ENCODE measurements at places on chromosomes 3 and 15.

GRCh38 chr3:161510510-161511260 lies 14.1 kb downstream of the OTOL1 start:
- DNase-seq = no peak

DNA sequence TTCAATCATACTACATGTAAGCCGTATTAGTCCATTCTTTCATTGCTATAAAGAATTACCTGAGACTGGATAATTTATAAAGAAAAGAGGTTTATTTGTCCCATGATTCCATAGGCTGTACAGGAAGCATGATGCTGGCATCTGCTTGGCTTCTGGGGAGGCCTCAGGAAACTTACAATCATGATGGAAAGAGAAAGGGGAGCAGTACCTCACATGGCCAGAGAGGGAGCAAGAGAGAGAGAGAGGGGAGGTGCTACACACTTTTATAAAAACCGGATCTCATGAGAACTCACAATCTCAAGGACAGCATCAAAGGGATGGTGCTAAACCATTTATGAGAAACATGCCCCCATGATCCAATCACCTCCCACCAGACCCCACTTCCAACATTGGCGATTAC lies 14.3 kb upstream of the CLASP2 start:
- DNase-seq = no peak

- no peak for DNase-seq
Measured at GRCh38 chr15:36953346-36953745, 147.0 kb downstream of the MEIS2 start.

- DNase-seq = no peak
Measured at GRCh38 chr3:162933656-162934055, 1437.0 kb downstream of the OTOL1 start.

DNA sequence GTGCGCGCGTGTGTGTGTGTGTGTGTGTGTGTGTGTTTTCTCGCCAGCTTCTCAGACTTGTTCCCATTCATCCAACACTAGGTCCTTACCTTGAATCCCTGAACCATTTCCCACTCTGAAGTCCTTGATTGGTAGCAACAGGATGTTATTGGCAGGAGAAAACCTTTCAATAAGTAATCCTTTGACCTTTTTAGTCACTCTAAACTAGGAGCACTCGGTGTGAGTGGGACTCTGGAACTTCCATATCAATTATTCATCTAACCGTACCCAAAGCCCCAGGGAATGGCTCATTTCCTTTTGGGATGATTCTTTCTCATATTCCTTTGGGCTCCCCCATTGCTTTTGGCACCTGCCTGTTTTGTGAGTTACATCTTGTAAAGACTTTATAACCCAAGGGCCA lies 140.2 kb upstream of the SPRED1 start:
- DNase-seq = no peak

DNA sequence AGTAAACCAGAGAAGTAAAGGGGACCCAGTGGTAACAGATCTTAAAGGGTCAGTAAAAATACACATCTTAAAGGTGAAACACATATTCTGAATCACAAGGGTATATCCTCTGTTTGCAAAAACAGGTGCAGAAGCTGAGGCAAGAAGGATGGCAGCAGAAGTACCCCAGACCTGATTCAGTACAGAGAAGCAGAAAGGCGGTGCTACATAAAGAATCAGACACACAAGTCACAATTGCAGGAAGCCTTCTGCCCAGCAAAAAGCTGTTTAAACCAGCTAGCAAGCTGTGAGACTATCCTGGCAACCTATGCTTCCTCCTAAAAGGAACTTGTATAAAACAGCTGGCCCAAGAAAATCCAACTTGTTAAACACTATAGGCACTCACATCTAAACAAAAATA lies 49.4 kb downstream of the ZNF280D start:
- no peak for DNase-seq

DNA sequence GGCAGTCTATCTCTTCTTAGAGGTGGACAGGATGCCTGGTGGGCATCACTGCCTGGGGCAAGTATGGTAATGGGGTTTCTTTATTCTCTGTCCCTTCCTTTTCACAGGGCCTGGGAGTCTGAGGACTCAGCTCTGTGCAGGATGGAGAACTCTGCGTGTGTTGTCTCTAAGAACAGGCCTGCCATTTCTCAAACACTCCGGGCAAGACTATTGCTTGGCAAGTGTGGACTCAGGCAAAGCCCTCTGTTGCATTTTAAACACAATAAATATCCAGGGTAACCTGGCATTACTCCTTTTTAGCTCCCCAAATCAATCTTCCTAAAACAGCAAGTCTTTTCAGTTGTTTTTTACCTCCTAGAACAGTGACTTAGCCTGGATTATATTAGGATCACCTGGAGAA lies 185.1 kb upstream of the ROPN1 start:
- DNase-seq = no peak

GRCh38 chr3:142104763-142105162 lies 44.6 kb downstream of the TFDP2 start:
- no peak for DNase-seq

DNA sequence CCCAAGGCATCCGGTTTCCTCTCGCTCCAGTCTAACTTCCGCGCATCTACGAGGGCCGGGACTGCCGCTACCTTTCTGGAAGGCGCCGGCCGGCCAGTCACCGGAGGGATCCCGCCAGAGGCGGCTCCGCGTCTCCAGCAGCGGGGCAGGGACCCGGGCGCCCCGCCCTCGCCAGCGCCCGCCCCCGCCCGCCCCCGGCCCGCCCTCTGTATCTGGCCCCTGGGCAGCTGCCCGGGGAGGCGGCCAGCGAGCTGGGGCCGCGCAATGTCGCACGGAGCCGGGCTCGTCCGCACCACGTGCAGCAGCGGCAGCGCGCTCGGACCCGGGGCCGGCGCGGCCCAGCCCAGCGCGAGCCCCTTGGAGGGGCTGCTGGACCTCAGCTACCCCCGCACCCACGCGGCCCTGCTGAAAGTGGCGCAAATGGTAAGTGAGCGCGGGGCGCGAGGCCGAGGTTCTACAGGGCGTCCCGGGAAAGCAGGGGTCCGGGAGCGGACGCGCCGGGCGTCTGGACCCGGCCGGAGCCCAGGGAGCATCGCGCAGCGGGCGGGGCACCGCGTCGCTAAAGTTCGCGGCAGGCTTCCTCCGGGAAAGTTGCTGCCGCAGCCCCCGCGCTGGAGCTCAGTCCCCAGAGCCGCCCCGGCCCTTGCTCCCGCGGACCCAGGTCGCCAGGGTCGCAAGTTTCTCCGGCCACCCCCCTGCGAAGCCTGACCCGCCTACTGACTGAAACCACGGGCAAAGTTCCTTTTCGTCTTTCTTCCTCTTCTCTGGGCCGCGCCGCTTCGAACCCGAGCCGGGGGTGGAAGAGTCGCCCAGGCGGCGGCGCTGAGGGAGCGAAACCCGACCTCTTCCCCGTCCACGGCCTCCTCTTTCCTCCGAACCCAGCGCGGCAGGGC lies at the start of gene CMTM7:
Gene CMTM7 (plus strand): TSS at position 211 of the 893 bp plus-strand sequence. CDS start 54 bp downstream, at position 265.
- no peak for DNase-seq

- no peak for DNase-seq
Measured at GRCh38 chr3:179410999-179411398, 40.3 kb downstream of the GNB4 start.

GRCh38 chr3:95002438-95003046 lies 939.7 kb downstream of the NSUN3 start:
- DNase-seq = no peak

- DNase-seq = no peak
Measured at GRCh38 chr15:76346669-76347481, 10.3 kb downstream of the ISL2 start.

GRCh38 chr3:167814441-167814951 lies 79.0 kb downstream of the SERPINI1 start:
- DNase-seq = peak; percentile 89

DNA sequence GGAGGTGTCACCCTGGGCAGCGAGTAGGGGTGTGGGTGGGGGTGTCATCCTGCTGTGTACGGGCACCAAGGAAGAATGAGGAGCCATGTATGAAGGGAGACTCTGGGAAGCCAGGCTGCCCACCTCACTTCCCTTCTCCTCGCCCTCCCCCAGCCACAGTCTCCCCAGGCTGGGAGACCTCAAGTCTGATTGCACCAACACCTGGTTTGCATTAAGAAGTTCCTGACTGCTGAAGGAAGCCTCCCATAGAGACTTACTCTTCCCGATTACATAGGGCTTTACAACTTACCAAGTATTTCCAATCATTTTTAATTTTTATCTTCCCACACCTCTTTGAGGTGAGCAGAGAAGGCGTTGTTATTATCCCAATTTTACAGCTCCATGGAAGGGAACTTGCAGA lies 29.5 kb upstream of the SMAD3 start:
- no peak for DNase-seq

DNA sequence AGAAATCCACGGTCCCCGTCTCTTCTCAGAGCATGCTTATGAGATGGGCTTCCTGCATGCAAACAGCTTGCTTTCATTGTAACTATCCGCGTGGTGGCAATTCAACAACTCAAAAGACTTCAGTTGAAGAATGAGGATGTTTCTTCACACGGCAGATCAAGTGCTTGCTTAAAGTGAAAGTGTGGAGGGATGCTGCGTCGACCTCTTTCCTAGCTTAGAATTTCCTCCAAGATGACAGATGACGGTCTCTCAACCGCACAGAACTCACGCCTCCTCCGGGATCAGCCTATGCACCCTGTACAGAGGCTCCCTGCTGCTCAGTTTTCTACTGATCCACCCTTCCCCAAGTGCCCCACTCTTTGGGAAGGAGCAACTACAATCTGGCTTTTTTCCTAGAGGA lies 47.8 kb downstream of the PCSK6 start:
- no peak for DNase-seq

DNA sequence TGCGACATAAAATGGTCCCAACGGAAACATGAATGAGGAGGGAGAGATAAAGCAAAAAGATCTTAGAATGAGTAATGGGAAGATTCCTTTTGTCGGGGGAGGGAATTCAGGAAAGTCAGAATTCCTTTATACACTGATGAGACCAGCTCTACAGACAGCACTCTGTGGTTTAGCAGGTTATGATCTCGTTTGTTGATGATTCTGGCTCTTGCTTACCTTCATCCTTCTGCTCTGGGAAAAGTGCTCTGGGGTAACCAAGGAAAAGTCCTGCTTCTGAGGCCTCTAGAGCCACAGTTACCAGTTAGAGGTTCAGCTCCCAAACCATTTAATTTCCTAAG lies 150.7 kb upstream of the NR2E3 start:
- no peak for DNase-seq

DNA sequence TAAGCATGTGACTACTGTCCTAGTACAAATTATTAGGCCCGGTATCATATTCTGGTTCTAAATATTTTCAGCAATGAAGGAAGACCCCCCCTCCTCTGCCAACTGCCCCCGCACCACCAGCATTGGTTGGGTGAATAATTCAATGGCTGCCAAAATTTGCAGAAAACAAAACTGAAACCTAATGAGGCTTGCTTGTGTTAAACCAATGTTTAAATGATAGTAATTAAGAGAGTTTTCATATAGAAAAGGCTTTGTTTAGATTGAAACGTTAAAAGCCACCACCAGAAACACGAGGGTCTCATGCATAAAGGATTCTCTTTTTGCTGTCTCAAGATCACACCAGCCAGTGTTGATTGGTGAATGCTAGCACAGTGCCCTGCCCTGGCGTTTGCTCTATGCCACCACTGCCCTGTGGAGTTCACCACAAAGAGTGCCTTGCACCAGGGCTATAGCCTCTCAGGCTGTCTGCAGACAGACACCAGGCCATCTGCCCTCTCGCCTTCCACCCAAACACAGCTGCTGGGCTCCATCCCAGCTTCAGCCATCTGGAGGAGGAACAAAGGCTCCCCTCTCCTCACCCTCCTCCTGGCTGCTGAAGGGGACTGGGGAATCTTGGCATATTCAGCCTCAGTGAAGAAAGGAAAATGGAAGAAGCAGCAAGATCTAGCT lies 200.3 kb upstream of the PFN2 start:
- DNase-seq = peak; percentile 66

DNA sequence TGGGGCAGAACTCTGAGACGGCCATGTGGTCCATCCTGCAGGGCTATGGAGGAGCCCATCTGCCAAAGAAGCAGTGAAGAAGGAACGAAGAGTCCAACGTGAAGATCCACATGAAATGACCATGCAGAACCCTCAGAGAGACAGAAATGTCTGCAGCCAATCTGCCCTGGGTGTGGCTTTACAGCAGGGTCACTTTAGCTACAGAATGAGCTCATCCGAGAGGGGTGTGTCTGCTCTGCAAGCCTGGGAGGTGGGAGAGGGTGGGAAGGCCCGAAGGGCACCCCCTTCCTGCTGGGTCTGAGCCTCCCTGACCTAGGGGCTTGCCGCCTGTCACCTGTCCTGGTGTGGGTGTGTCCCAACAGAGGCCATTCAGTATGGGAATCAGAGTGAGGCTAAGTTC lies 176.3 kb downstream of the ATP10A start:
- DNase-seq = no peak

- DNase-seq = no peak
Measured at GRCh38 chr15:25468611-25469010, 29.8 kb upstream of the UBE3A start.

DNA sequence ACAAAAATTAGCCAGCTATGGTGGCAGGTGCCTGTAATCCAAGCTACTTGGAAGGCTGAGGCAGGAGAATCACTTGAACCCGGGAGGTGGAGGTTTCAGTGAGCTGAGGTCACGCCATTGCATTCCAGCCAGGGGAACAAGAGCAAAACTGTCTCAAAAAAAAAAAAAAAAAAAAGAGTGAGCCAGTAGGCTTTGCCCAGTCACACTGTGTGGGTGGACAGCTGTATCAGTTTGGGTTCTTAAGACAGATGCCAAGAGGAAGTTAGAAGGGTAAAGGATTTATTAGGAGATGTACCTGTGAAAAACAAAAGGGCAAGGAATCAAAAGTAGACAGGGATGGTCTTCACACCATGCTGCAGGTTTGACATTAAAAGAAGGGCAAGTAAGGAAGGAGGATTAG lies 86.1 kb upstream of the CGNL1 start:
- no peak for DNase-seq

- DNase-seq = no peak
Measured at GRCh38 chr3:32952369-32953077, 1.1 kb downstream of the CCR4 start.

GRCh38 chr3:159082519-159082918 lies 280.7 kb downstream of the MFSD1 start:
- no peak for DNase-seq

DNA sequence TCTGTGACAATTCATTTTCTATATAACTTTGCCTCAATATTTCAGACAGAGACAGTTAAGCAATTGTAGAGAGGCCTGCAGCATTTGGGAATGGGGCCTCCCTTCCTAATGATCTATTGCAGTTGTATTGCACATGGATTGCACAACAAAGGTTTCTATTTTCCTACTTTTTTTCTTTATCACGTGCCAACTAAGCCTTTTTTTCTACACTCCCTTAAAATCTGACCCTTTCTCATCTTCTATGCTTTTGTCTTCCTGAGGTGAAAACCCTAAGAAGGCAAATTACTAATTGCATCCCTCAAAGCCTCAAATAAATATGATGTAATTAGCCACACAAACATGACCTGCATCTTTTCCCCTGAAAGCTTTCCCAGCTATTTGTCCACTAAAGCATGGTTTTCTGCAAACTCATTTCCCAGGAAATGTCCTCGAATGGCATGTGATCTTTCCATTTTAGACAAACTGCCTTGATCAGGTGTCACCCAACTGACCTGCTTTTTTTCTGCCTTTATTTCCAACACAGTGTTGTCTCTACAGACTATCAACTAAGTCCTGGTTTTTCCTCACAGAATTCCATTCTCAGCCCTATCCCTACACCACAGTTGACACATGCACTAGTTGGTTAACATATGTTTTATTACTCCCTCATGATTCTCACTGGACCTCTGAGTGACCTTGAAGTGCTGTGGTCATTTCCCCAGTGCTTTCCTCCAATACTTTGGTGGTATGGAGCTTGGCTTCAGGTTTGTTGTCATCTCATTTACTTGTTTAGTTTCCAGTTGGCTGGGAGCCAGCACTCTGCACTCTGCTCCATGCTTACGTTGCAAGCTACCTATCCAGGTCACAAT lies 31.9 kb upstream of the TSC22D2 start:
- no peak for DNase-seq
